ENCODE measurements at places on chromosomes 3 and 15.

DNA sequence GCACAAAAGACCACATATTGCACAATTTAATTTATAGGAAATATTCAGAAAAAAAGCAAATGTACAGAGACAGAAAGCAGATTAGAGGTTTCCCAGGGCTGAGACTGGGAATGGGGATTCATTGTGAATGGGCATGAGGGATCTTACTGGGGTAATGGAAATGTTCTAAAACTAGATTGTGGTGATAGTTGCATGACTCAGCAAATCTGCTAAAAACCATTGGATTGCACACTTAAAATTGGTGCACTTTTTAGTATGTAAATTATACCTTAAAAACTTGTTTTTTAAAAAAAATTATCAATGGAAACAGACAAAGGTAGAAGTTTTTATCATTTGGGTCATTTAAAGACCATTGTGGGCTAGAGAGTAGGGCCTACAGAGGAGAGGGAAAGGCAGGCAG is 230.6 kb downstream of the IL5RA start:
- DNase-seq: no peak

- DNase-seq: no peak
Observed at GRCh38 chr3:115228266-115228665, 81.2 kb upstream of the ZBTB20 start.

- DNase-seq: no peak
Observed at GRCh38 chr3:160224256-160224655, 966 bp upstream of the C3orf80 start.

DNA sequence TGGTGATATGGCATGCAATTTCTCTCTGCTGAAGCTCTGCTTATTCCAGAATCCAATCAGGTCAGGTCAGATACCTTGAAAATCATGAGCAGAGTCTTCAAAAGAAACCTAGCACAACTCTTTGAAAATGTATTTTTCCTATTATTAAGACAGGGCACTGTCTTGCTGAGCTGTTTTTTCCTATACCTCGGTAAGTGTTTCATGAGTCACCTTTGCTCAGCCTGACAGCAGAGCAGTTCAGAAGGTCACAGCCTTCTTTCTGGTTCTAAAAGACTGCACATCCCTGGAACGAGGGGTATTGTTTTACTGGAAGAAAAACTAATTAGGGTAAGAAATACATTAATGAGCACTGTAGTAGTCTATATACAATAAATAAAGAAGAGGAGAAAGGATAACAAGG is 422.0 kb downstream of the SOX2 start:
- no peak for DNase-seq

DNA sequence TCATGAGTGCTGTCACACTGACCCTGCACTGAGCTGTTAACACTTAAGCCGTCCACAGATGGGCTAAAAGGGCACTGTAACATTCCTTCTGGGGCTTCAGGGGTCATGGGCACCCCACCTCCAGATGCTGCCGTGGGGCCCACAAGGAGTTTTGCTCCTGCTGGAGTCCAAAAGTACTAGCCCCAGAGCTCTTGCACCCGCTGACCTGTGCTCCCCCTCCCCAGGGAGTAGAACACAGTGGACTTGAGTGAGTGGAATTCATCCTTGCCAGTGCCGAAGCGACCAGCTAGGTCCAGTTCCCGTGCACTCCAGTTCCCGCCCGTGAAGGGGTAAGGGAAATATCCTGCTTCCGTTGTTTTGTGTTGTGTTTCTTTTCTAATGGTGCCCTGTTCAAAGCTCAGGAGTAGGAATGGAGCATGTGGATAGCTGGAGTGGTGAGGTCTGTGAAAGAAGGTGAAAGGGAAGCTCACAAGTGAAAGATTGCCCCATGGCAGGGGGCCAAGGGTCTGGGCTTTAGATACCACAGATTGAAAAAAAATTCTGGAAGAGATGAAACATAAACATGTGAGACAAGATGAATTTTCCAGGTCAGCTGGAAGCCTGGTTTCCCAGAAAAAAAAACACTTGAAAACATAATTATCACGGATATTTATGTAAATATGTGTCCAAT is 36.6 kb downstream of the SLCO2A1 start:
- DNase-seq: no peak

GRCh38 chr3:195904368-195904767 is 4.0 kb downstream of the TNK2 start:
- DNase-seq: no peak

All from activated CD4-positive, alpha-beta T cell treated with anti-CD3 and anti-CD28 coated beads for 48 hours (primary cell).